ENCODE measurements at places on chromosomes 3 and 15.

DNA sequence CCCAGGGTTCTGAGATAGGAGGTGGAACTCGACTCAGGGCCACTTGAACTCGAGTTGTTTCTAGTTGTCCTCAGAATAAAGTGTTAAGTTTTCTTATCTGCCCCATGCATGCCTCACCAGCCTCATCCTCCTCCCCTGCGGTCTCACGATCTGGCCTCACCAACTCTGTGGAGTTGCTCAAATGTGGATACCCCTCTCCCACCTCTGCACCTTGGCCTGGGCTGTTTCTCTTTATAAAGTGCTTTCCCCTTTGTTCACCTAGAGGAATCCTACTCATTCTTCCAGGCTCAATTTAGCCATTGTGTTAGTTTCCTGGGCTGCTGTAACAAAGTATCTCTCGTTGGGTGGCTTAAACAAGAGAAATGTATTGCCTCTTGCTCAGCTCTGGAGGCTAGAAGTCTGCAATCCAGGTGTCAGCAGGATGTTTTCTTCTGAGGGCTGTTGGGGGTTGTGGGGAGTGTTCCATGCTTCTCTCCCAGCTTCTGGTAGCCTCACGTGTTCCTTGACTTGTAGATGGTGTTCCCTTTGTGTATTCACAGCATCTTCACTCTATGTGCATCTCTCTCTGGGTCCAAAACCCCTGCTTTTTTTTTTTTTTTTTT lies 100.7 kb downstream of the MEX3B start:
- no peak for DNase-seq

DNA sequence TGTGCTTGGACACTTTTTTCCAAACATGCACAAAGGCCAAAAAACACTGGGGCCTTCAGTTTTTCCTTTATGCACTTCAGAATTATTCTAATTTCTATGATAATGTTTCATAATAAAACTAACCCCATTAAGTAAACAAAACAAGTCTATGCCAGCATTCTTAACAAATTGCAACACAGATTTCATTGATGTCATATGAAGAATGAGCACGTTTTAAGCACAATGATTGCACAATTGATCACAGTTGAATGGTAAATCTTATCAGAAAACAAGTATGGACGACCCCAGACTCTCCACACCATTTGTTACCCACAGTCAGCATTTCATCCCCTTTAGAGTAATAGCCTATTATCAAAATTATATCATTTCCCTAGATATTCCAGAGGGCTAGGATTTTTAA lies 46.7 kb upstream of the PROK2 start:
- DNase-seq = no peak

DNA sequence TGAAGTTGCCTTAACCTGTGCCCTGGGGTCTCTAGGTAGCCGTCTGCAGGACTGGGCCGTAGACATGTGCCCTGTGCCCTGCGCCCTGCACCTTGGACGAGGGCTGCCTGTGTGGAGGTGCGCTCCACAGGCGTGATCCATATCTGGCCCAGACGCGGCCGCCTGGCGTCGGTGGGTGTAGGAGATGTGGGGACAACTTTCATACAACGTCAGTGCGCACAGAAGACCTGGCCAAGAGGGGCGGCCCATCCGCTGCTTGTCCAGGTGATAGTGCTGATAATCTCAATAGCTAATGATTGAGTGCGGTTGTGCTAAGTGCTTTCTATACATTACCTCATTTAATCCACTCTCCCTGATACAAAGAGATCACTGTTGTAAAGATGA lies 665 bp upstream of the RASGRP1 start:
- DNase-seq = no peak

DNA sequence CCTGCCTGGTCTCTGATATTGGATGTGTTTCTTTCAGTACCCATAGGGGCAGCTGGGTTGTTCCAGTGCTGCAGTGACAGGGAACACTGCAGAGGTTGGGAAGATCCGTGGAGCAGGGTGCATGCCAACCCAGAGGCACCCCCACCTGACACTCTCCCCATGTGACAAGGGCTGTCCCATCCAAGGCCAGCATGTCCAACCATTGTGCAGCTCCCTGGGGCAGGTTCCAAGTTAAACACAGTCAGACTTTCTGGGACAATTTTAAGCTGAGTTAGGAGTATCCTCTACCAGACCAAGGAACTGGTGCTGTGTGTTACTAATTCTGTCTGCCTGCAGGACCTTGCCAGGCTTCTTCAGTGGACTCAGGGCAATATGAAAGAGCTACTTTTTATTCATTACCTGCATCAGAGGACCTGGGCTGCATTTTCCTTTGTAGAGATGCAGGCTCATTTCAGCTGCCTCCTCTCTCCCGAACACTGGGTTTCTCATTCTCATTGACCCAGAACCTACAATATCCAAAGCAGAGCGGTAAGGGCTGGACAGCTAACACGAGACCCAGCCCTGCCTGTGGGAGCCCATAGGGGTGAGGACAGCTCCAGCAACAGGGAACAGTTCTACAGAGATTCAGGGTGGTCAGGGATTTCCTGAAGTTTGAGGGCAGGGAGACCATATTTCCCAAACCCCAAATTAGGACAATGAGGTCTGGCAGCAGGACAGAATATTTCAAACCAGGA lies 72.7 kb downstream of the SPSB4 start:
- DNase-seq = no peak

DNA sequence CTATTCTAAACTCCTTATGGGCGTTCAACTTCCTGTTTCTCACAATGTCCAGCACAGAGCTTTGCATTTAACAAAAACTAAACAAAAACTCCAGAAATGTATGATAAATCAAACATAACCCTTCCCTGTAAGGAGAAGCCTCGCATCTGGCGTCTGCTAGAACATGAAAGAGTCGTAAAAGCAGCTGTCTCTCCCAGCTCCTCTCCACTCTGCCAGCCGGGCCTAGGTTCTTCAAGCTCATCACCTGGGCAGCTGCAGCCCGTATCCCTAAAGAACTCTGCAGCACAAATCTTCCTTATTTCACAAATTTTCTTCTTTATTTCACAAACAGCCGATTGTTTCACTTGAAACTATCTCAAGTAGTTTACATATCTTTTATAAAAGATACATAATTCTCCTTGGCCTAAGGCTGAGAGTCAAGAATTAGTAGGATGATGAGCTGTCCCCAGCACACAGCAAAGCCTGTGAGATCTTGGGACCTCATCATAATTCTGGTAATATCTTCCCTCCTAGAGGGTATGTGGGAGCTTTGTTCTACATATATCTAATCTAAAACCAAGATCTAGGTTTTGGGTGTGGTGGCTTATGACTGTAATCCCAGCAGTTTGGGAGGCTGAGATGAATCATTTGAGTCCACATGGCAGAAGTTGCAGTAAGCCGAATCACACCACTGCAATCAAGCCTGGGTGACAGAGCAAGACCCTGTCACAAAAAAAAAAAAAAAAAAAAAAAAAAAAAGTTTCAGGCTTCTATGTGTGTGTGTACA lies 35.3 kb downstream of the ANXA2 start:
- no peak for DNase-seq

DNA sequence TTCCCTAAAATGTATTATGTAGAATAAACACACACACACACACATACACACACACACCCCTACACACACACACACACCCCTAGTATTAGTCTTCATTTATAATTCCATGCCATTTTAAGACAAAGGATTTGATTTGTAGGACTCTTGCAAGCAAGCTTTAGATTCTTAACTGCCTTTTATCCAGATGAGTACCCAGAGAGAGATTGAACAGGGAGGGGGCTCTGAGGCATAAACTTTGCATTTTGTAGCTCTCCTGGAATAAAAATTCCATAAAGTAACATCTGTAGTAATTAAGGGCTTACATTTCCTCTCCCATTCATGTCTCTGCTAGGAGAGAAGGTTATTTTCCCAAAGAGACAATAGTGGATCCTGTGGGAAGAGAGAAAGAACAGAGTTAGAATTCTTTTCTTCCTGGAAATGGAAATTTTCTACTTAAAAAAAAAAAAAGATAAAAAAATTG lies 479.4 kb downstream of the RBMS3 start:
- DNase-seq = no peak

DNA sequence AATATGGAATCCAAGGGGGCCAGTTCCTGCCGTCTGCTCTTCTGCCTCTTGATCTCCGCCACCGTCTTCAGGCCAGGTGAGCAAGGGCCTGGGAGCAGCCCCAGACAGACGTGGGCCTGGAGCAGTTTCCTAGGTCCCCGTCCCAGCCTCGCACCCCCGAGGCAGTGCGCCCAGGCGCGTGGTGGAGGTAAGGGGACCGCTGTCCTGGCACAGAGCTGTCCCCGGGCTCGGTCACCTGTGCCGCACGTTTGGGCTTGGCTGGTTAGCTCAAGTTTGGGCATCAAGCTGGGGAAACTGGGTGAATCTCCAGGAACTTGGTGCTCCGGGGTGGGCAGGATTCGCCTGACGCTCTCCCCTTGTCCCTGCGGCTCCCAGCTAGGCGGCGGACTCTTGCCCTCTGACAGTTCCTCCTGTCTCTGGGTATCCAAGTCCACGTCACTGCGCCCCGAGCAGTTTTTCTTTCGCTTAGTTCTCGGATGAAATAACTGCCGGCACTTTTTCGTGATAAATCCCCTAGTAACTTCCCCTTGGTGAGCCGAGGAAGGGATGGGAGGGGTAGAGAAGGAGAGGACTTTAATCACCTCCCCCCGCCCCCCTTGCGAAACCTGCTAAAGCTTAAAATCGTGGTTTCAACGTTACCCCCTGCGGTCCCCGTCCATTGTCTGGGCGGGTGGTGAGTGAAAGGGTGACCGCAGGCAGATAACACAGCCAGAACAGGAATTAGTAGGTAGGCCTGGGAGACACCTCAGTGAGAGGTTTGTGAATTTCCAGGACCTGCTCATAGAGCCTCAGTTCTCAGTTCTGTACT lies 901 bp downstream of the ALCAM start:
- DNase-seq = peak; percentile 55

DNA sequence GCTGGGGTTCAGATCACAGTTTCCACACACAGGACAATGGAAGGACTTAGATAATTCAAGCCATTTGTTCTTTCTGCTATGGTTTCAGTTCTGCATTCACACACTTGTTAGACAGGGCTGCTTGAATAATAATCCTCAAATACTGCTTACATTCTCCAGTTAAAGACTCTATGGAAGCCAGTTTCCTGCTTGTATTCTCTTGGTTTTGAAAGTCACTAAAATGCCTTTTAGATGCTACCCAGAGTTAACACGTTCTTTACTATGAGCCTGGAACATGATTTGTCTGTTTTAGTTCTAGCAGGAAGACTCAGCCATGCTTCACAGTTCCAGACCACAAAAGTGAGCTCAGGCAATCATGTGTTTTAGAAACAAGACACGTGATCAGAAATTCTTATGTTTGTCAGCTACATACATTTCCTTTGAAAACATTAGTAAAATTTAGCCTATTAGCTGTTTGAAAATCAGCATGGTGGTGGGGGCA lies 152.4 kb downstream of the LEKR1 start:
- no peak for DNase-seq

- DNase-seq = no peak
Measured at GRCh38 chr15:80106051-80106450, 46.6 kb downstream of the ZFAND6 start.

GRCh38 chr15:80712956-80713355 lies 17.8 kb downstream of the ABHD17C start:
- no peak for DNase-seq

DNA sequence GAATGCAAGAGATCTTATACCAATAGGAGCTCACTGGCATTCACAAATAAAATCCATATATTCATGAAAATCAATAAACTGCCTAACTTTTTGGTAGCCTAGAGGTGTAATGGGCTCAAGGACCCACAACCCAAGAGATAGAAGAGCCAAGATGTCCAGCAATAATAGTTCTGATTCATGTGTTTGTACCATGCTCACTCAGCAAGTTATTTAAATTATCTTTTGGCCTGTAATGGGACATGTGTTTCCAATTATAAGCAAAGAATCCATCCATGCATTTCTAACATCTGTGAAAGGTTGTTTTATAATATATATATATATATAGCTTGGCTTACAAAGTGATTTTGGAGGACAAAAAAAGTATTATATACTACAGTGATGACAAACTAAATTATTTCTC lies 29.7 kb upstream of the SHC4 start:
- no peak for DNase-seq

DNA sequence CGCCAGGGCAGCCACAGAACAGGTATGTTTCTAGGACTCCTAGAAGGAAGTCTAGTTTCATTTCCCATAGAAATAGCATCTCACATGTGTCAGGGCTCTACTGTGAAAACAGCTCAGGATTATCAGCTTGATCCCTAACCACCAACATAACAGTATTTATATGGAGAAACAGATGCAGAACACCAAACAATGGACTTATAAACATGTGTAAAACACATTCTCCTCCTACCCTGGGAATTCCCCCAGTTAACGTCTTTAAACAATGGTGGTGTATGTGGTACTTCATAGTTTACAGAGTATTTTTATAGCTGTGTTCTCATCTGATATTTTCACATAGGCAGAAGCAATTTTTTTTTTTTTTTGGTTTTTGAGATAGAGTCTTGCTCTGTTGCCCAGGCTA lies 9.7 kb downstream of the TNFSF10 start:
- no peak for DNase-seq

DNA sequence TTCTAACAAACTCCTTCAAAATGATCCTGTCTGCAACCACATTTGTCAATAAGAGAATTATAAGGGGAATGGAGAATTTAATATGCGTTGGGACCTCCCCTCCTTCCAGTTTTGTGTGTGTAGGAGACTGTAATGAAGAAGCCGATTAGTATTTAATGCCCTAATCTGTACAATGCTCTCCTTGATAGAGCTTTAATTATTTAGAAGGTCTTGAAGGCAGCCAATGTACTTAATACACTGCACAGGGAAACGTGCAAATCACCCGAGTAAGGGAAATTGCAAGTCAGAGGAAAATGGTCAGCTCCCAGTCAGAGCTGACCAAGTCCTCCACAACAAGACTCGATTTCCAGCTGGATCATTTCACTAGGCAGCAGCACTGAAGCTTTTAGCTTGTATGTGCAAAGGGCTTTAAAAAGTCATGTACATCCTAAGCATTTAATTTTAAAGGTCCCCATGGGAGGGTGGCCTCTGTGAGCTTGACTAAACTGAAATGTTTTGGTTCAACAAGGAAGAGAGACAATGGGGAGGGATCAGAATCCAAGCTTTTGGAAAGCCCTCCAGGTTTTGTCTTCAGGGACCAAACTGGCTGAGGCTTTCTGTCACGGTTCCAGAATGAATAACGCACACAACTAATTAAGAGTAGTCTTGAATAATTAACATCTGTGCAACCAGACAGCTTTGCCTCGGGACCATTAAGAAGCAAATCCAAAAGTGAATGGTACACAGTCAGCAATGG lies 159.8 kb upstream of the MITF start:
- DNase-seq = no peak

- DNase-seq = no peak
Measured at GRCh38 chr3:42106646-42107045, 15.5 kb downstream of the TRAK1 start.

GRCh38 chr15:42996871-42997270 lies 76.3 kb upstream of the TTBK2 start:
- DNase-seq = no peak

Measured in activated CD8-positive, alpha-beta memory T cell treated with anti-CD3 and anti-CD28 coated beads for 48 hours (primary cell).